CD4-positive, alpha-beta memory T cell (primary cell): ENCODE measurements at places on chromosomes 2 and 18.

- no peak for DNase-seq
Observed at GRCh38 chr2:23241121-23241520, 143.9 kb upstream of the KLHL29 start.

DNA sequence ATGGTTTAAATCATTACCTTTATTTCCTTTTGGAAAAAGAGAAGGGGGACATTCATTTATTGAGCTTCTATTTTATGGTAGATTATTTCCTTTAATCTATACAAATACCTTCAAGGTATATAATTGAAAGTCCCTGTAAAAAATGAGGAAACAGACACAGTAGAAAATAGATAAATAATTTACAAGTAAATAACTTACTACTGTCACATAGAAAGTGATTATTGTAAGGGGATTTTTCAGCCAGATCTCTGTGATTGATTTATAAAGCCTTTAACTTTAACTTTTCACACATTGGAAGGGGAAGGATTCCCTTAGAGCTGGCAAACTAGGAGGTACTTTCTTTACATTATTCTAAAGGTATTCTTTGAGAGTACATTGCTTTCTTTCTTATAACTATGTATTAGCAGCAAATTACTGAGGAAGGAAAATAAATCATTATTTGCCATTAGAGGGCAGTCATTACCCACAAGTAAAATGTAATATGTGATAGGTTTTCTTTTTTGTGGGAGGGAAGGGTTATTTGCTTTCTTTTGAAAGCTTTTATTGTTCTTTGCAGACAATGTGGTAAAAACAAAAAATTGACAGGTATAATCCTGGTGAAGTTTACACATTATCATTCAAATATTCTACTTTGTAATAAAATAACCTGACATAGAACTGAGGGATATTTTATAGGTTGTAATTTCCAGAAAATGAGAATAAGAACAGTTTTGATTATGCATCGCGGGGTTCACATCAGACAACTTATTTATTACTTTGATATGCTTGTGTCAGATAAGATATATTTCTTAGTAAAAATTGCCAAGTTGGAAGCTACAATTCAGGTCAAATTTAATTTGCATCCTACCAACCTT lies 24.8 kb upstream of the RPE start:
- no peak for DNase-seq

GRCh38 chr2:239802185-239802649 lies 222.9 kb downstream of the NDUFA10 start:
- DNase-seq, result no peak

DNA sequence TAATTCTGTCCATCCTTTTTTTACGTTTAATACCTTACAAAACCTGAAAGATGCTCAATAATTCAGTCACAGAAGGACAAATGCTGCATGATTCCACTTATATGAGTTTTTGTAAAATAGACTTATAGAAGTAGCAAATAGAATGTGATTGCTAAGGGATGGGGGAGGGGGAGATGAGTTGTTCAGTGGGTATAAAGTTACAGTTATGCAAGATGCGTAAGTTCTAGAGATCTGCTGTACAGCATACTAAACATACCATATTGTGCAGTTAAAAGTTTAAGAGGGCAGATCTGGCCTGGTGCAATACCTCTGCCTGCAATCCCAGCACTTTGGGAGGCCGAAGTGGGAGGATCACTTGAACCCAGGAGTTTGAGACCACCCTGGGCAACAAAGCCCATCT lies 78.8 kb downstream of the TET3 start:
- no peak for DNase-seq

GRCh38 chr2:227856697-227857096 lies 14.7 kb upstream of the DAW1 start:
- no peak for DNase-seq

GRCh38 chr18:28890791-28891190 lies 713.9 kb upstream of the CDH2 start:
- no peak for DNase-seq

GRCh38 chr18:48828691-48829442 lies 121.9 kb downstream of the SMAD7 start:
- DNase-seq, result no peak

GRCh38 chr2:9968553-9969497 lies 17.3 kb downstream of the GRHL1 start:
- DNase-seq, result no peak

GRCh38 chr2:88187927-88188326 lies 17.8 kb downstream of the THNSL2 start:
- DNase-seq, result no peak
